ENCODE measurements at places on chromosomes 7 and 10.

DNA sequence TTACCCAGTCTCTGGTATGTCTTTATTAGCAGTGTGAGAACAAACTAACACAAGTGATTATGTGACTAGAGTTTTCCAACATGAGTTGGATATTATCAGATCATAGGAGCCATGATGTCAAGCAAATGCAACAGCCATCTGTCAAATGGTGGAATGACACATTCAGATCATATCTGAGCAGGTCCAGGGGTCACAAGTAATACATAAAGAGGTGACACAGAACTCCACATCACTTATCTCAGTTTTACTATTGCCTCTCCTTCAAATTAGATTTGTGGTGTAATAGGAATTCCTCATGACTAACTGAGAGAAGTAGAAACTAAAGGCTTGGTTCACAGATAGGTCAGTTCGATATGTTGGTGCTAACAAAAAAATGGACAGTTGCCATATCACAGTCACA is 12.2 kb upstream of the SAMD9L start:
- no peak for DNase-seq

- DNase-seq = no peak
Measured at GRCh38 chr7:73833251-73833919, 2.6 kb downstream of the CLDN4 start.

- DNase-seq = no peak
Measured at GRCh38 chr10:61899663-61899996, 1.9 kb upstream of the ARID5B start.

DNA sequence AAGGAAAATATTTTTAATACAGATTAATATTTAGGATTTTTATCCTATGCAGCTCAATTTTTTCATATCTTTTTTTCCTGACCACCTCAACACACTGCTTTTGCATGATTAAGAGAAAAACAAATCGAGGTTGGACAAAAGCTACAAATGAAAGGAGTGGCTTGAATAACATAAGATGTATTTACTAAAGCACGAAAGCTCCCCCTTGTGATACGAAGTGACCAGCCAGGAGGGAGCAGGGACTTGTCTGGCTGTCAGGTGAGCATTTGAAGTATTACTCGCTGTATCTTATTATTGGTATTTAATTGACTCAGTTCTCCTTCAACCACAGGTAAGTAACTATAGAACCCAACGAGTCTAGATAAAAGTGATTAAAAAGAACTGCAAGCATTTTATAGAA is 265.2 kb upstream of the PHF14 start:
- DNase-seq = no peak

DNA sequence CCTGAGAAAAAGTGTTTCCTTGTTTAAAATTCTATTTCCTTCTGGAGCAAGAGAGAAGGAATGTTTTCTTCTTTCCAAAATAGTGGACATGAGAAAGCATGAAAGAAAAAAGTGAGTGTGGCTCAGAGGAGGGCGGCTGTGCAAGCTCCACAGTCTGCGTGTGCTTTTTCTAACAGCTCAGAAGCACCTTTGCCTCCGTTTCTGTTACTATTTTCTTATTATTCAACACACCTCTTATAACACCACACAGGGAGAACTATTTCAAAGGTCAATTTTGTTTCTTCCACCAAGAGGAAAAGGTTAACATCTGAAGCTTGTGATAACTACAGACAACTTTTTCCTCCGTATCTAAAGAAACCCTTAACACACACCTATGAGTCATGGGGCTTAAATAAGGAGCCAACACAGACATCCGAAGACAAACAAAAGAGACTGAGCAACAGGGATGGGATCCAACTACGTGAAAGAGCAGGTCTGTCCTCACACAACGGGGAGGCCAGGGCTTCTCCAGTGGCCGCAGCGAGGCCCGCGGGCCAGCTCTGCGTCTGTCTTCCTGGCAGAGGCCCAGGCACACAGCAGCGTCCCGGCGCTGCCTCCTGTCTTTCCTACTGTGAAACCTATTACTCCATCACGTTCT is 36.2 kb upstream of the NCAPG2 start:
- no peak for DNase-seq

GRCh38 chr7:33742999-33743587 is 162.2 kb upstream of the BMPER start:
- DNase-seq = no peak

DNA sequence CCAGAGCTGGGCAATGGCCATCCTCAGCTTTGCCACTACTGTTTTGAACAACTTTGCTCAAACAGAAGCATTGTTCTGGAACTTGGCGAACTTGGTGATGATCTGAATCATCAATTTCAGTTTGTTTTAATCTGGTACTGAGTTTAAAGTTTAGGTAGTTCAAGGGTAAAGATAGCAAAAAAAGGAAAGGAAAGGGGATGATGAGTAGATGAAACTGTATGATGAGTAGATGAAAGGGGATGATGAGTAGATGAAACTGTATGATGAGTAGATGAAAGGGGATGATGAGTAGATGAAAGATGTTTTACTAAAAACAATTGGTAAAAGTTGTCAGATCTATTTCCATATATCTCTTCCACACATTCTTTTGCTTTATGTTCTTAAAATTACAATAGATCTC is 737.0 kb downstream of the LRMDA start:
- no peak for DNase-seq

DNA sequence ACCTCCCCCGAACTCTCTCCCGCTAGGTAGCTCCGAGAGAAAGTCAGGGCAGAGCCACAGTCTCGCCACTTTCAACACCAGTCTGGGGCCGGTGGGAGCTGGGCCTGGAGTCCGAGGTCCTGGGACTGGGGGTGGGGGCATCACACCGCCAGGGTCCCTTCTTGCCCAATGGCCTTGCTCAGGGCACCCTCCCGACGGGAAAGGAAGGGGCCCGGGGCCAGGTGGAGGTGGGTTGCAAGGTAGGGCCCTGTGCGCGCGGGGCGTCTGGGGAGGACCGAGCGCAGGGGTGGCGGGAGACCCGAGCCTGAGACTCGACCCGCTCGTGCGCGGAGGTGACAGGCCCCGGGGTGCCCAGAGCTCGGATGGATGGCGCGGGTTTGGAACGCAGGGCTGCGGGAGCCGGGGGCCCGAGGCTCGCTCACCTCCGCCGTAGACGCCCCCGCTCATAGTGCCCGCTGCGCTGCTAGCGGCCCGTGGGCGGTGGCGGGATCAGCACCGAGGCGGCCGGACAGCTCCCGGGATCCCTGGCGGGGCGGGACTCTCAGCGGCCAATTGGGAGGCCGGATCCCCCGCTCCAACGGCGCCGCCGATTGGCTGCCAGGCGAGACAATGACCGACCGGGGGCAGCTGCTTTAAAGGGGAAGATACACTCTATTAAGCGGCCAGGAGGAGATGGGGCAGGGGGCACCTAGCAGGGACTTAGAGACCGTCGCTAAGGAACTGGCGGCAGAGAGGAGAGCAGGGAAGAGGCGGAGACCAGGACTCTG is at the start of gene ACTL6B:
ACTL6B (minus strand) TSS at position 541 of the 767 bp plus-strand sequence; CDS start at position 447, 94 bp downstream.
- DNase-seq = no peak
